ENCODE measurements at places on chromosomes 6 and 20.

GRCh38 chr20:18928626-18929025 lies 115.0 kb downstream of the SCP2D1 start:
- no peak for DNase-seq

GRCh38 chr6:82882363-82883023 lies 183.1 kb downstream of the UBE3D start:
- DNase-seq, result no peak

DNA sequence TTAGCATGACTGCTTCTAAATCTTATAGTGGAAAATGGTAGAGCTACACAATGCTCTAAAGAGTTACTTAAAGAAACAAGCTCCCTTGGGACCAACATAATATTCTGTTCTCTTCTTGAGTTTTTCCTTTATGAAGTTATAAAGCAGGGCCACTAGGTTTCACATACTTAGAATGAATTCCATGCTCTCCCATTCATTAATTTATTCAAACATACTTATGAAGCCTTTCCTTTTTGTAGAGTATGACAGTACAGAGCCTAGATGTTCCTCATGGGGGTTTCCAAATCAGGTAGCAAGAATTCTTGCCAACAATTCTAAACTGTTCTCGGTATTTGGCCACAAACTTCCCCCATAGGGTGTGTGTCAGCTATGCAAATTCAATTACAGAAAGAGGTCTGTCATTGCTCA lies 20.6 kb upstream of the FABP7 start:
- no peak for DNase-seq

GRCh38 chr6:37205175-37205996 lies 35.4 kb downstream of the PIM1 start:
- no peak for DNase-seq

DNA sequence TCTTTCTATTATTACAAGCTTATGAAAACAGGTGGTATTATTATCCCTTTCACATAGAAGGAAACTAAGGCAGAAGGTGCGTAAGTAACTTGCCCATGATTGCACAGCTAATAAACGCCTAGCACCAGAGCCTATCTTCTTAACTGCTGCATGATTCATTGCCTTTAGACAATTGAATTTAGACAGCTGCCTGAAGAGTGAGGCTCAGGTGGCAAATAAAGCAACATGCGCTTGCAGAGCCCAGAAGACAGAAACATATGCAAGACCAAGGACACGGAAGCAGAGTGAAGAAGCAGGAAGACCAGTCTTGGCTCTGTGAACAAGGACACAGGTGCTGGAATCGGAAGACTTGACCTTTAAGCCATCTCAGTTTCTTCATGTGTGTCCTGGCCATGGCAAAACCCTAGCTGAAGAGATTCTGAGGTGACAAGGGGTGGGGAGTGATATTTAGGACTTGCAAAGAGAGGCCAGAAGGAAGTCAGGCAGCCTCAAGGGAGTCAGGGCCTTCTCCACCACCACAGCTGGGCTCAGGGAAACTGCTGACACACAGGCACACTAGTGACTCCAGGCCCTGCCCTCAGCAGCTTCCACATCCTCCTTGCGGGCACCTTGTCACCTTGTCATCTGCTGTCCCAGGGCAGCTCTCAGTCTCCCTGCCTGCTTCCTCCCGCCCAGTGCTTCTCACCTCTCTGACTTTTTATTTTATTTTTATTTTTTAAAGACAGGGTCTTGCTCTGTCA lies 91.7 kb upstream of the SLC22A16 start:
- DNase-seq, result no peak

DNA sequence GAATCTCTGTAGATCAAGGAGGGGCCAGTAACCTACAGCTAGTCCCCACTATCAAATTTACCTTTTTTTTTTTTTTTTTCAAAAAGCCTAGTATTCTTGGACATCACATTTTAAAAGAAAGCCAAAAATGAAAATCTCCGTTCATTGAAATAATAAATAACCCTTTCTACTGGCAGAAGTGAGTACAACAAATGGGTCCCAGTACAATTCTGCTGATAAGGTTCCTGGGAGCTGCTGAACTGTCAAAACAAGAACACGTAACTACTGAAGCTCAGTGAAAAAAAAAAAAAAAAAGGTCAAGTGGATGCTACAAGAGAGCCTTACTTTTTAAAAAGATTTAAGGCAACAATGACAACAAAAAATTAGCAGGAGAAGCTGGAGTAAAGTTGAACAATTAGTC lies 464.9 kb downstream of the EPM2A start:
- DNase-seq, result no peak

DNA sequence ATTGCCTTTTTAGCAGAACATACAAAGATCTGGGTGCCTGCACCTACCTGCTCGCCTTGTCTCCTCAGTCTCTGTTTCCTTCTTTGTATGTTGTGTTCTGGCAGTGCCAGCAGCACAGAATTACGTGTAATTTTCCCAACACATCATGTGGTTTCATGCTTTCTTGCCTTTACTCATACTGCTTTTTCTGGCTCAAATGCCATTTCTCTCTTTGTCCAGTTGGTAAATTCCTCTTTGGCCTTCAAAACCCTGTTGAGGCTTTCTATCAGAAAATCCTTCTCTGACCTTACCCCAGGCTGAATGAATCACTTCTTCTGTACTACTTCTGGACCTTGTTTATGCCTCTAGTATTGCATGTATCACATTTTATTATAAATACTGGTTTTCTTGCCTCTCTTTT lies 31.8 kb downstream of the L3MBTL3 start:
- no peak for DNase-seq

- no peak for DNase-seq
Measured at GRCh38 chr6:14135893-14136539, 18.4 kb downstream of the CD83 start.

GRCh38 chr6:112936504-112936903 lies 589.4 kb downstream of the RFPL4B start:
- DNase-seq, result no peak
